Inflammatory macrophage treated with lipopolysaccharide for 1 hour (primary cell): ENCODE measurements at places on chromosomes 5 and 9.

DNA sequence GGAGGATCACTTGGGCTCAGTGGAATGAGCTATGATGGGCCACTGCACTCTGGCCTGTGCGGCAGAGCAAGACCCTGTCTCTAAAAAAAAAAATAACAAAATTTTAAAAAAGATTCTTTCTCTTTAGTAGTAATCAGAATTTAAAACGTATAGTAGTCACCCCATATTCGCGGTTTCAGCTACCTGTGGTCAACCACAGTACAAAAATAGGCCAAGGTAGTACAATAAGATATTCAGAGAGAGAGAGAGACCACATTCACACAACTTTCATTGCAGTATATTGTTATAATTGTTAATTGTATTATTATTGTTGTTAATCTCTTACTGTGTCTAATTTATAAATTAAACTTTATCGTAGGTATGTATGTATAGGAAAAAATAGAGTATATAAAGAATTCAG is 18.7 kb downstream of the INIP start:
- no peak for DNase-seq

GRCh38 chr5:6615034-6615815 is 17.6 kb downstream of the NSUN2 start:
- no peak for DNase-seq

DNA sequence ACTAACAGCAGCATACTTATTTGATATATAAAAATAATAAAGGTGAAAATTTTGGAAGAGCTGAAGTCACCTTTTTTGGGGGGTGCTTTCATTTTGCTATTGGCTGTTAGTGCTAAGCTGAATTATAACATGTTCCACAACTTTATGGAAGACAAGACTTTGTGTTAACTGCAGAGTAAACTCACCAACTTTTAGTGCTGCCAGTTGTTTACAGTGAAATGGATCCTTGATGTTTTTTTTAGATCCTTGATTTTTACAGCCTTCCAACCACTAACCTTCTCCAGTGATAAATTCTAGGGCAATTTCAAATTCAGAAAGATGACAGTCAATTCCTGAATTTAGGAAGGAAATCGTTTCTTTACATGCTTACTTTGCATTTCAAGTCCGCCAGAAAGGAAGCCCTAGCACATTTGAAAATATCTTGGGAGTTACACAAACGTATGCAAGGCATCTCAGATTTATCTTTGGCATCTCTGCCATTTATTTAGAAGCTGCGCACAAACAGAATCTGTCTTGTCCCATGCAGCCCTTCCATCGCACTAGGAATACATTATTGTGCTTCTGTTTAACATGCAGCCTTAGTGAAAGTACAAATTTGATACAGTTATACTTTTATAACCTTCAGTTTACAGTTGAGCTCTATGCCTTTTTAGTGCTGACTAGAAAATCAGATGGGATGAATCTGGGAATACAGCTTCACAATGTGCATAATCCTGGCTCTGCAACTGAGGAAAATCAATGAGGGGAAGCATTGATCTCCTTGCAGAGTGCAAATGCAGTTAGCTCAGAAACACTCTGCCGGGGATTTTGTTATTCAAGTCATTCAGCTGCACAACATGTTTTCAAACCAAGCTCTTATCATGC is 142.4 kb upstream of the ZNF608 start:
- no peak for DNase-seq

DNA sequence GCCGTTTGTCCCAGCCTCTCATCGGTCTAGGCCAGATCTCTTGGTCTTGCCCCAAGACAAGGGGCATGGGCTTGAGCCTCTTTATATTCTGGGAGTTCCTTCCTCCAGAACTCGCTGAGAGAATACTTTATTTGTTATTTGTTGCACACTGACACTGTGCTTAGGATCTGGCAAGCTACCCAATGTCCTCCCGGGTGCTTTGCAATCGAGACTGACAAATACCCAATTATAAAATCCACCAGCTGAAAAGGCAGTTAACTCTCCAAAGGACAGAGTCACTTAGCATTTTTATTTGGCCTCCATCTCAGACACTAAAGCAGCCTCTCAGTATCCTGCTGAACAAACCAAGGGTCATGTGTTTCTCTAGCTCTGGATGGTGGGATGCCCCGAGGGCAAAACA is 500.2 kb upstream of the DAP start:
- no peak for DNase-seq

DNA sequence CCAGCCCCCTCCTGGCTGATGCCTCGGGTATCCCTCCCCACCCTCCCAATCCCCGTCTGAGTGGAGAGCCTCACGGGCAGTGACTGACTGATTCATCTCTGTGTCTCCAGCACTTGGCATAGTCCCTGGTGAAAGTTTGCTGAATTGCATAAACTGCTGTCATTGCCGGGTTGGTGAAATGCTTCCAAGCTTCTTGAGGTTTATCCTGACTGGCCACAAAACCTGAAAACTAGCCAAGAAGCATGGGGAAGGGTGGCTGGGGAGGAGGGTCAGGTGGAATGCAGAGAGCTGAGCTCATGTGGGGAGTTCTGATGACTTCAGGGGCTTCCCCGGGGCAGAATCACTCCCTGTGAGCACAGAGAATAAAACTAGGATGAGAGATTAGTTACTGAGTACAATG is 56.9 kb upstream of the GGTA1 start:
- DNase-seq: peak; percentile 46

GRCh38 chr5:133932441-133933168 is 35.8 kb downstream of the C5orf15 start:
- DNase-seq: peak; percentile 68

DNA sequence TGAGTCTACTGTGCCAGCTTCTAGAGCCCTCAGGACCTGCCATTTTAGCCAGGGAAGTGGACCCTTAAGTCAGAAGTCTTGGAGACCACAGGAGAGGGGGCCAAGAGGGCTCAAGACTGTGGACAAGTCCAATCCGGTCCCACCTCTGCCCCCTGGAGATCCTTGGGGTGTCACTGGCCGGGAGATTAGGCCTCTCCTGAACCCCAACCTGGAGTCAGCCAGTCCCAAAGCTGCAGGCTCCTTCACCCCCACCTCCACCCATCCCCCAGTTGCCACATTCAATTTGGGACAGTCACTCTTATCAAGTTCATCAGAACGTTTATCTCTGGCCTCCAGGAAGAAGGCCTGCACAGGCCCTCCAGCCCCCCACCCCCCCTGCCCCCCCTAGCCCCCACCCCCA is 290 bp downstream of the SLC23A1 start:
- DNase-seq: no peak

DNA sequence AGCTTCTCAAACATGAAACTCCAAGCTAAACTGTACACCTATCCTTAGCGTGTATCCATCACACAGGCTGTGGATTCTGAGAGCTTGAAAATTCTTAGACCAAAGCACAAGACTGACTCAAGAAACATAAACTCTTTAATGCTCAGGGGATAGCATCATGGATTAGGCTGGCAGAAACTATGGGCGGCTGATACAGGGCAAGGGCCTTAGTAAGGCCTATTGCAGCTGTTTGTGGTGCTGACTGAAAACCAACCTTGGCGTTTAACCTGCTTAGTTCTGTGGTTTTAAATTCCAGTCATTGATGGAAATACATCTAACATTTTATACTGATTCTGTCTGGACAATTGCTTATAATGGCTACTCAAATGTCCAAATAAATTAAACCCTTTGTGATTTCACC is 183.7 kb downstream of the TLR4 start:
- DNase-seq: no peak

DNA sequence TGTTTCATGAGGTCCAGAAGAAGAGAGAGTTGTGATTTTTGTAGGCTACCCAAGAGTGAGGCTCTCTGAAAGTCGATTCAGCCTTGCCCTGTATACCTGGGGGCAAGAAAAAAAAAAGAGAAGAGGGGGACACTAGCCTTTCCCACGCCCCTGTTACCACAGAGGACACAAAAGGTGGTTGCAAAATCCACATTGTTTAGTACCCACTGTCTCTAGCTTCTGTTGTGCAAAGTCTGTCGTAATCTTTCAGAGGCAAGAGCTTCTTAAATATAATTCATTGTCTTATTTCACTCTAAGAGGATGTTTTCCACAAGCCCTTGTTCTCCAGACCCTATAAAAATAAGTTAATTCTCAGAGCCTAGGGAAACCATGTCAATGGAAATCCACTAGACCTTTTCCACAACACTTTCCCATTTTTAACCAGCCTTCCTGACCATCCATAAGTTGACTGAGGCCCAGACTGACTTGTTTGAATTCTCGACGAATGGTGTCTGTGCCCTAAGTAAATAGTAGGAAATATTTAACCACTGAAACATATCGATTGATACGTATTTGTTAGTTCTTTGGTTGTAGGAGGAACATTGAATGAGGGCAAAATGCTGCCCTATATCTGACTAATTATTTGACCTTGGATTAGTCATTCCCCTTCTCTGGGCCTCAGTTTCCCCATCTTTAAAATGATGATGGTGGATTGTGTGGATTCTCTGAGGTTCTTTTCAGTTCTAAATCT is 182.7 kb downstream of the PAPPA start:
- no peak for DNase-seq

- no peak for DNase-seq
These were observed 21.0 kb upstream of the TLX3 start for GRCh38 chr5:171288066-171288465.

DNA sequence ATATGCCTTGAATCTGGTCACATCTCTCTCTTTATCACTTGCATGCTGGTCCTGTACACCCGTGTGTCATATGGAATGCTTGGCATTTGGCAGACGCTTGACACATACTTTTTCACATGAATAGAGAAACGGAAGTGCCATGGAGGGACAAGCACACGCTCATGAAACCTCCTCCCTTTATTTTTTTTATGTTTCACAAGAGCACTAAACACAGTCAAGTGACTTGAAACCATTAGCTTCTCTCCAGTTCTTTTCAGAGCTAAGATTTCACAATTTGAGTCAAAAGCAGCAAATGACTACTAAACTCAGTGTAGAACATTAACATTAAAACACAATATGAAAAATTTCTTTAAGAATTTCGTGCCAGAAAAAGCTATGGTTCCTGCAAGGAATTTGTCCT is 151.1 kb downstream of the DOCK2 start:
- peak; percentile 73 for DNase-seq

DNA sequence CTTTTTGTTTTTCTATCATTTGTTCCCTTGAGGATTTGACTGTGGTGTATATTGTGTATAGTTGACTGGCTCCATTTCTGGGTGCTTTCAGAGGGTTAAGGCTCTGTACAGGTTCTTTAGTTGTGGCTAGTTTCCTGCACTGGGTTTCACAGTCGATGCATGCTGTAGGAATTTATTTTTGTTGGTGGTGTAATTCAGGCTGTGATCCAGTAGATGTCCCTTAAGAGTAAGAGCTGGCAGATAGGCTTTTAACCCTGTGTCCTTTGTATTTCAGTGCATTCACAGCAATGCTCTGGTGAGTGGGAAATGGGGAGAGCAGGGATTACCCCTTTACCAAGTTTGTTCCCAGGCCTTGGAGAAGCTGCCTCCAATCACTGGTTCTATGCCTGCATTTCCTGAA is 112.9 kb downstream of the SPATA31D1 start:
- no peak for DNase-seq

DNA sequence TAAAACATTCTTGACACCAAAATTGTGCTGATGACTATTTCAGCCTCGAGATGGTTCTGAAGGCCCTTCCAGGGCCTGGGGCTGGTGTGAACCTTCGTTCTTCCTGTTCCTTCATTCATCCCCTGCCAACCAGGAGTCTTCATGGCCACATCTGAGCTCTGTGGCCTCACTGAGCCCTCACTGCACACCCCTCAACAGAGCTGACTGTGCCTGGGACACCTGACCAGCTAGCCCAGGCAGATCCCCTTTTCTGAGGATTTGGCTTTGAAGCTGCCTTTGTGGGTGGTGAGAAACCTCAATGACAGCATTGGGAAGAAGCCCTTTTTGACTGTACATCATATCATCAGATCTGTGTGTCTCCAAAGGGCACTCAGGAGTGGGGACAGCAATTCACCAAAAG is 13.8 kb downstream of the AK8 start:
- no peak for DNase-seq

- DNase-seq: no peak
These were observed 18.3 kb upstream of the MLLT3 start for GRCh38 chr9:20640331-20641187.

DNA sequence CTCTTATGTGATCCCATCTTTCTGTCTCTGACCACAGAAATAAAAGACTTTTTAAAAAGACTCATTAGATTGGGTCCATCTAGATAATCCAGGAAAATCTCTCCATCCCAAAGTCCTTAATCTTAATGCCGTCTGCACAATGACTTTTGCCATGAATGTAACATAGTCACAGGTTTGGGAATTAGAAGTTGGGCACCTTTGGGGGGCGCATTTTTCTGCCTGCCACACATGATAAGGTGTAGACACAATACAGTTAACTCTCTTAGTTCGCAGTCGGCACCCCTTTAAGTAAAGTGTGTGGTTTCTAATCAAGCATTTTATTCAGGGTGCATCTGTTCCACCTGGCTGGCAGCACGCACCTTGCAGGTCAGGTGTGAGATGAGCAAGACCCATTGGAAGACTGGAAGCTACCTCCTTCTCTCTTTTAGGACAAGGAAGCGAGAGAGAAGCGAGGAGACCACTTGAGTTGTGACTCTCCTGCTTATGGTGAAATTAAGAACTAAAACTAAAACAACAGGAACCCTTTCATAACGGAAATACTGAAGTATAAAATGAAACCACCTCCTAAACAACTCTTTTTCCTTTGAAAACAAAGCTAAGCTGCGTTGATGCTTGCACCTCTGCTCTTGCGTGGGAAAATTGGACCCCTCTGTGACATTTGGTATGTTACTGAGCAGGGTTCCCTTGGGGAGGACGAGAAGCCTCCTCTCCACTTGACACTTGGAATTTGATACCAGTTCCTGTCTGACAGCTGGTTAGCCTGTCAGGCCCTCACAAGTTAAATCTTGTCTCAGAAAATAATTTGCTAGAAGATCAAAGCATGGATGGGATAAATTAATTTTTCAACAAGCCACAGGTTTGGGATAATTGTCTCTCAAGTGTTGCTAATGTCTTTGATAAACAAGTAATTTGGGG is 304.6 kb upstream of the DMRT1 start:
- no peak for DNase-seq

GRCh38 chr9:85729882-85730281 is 11.9 kb downstream of the AGTPBP1 start:
- peak; percentile 89 for DNase-seq

- peak; percentile 50 for DNase-seq
These were observed 1.1 kb upstream of the IRF1 start for GRCh38 chr5:132491368-132492364.
